Stimulated activated CD4-positive, alpha-beta T cell treated with anti-CD3 and anti-CD28 coated beads, TNF-alpha, amount 100 ng/mL, for 1 hour (primary cell): ENCODE measurements at places on chromosomes 11 and 22.

DNA sequence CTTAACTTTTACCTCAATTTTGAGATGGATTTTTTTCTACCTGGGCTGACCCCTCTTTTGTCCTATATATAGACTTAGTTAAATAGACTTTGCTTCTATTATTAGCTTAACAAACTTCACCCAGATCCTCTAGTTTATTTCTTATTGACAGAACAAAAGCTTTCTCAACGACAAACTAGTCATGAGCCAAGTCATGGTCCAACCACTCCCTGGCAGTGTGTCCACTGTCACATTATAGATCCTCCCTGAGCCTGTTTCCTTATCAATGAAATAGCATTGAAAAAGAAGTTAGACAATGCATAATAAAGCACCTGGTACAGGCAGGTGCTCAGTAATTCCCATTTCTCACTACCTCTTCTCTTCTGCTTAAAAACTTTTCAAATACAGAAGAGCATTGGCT is 155.1 kb downstream of the SPON1 start:
- no peak for DNase-seq

GRCh38 chr11:133659538-133660201 is 127.4 kb upstream of the OPCML start:
- no peak for DNase-seq

GRCh38 chr11:71176812-71177211 is 75.6 kb downstream of the SHANK2 start:
- no peak for DNase-seq

GRCh38 chr11:116281173-116282160 is 491.3 kb downstream of the BUD13 start:
- no peak for DNase-seq

GRCh38 chr11:26741036-26741435 is 19.2 kb upstream of the SLC5A12 start:
- no peak for DNase-seq

GRCh38 chr11:503179-503981 is 3.7 kb downstream of the RNH1 start:
- DNase-seq, result no peak

- DNase-seq, result no peak
Observed at GRCh38 chr11:57639321-57640067, 10.2 kb downstream of the YPEL4 start.

DNA sequence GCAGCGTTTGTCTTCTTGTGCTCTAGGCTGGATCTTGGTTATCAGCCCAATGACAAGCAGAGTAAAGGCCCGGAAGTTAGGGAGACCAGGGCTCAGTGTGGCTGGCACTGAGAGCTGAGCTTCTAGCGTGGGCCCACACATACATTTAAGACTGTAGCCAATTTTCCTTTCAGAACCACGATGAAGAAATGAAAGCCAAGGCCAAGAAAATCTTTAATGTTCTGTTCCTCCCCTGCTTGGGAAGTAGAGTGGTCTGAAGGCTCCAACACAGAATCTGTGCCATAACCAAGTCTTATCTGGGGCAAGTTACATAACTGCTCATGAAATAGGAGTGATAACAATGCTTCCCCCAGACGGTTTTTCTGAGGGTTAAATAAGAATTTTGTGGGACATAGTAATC is 4.7 kb upstream of the ST3GAL4 start:
- no peak for DNase-seq

DNA sequence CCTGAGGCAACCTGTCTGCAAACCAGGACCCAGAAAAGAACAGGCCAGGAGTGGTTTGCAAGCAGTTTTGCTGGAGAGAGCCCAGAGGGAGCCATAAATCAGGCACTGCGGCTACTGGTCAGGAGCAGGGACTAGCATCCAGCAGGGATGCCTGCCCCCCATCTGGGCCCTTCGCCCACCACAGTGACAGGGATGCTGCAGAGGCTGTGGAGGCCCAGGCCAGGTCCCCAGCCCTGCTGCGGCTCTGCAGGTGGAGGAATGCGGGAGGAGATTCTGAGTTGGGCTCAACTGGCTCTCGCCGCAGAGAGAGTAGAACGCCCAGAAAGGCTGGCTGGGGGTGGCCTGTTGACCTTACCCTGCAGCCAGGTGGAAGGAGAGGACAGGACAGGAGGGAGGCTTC is 16.4 kb upstream of the NEFH start:
- no peak for DNase-seq

DNA sequence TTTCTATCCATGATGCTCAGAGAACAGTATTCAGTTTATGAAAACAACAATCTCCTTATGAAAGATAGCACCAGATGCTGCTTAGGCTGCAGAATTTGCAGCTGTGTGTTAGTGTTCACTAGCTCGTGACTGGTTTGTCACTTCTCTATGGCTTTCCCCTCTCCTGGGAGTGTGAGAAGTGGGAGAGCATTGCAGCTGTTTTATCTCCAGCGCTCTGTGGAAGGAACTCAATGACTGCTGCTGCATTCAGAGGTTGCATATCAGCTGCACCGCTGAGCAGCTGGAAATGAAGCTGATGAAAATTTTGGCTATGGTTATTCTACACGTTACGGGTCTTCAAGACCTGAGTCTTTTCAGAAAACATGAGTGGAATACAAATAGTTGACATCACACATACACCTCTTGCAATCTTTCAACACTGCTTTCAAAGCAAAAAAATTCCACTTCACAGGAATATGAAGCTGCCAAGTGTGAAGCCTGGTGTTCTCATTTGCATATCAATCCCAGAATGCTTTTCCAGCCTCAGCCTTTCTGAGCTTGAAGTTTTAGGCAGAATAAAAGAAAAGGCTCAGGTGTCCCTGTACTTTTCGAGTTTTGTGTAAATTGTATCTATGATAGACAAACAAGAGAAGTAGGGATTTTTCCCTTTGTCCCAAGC is 149.3 kb upstream of the DDI1 start:
- DNase-seq, result no peak

DNA sequence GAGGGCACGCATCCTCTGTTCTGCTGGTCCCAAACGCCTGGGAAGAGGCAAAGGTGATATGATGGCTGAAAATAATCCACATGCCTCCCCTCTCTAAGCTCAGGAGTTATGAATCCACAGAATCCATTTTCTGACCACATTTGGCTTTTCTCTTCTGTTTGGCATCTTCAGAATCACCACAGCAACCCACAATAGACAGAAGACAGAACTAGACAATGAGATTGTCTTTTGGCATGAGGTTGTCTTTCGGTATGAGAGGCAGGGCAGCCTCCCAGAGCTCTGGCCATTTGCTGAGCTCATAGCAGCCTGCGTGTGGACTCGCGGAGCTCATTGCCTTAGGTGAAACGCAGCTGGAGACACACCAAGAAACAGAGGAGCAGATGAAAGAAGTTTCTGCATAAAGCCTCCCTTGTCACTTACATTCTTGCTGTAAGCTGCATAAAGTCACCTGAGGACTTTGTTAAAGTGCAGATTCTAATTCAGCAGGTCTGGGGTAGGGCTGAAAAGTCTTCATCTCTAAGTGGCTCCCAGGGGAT is 868.0 kb downstream of the NTM start:
- DNase-seq, result no peak

- DNase-seq, result no peak
Observed at GRCh38 chr22:43094085-43094484, 4.9 kb upstream of the TTLL1 start.

GRCh38 chr11:64357446-64357845 is 1.5 kb upstream of the RPS6KA4 start:
- no peak for DNase-seq

DNA sequence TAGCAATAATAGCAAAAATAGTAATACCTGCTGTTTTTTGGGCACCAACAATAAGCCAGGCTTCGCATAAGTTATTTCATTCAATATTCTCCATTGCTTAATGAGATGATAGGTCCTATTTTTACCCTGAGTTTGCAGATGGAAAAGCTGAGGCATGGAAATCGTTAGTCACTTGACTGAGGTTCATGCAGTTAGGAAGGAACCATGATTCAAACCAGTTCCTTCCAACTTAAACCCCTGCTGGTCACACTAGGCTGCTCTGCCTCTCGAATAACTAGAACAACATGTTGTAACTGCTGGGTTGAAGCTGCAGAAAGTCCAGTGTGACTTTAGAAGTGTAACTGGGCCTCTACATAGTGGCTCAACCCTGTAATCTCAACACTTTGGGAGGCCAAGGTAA is 69.3 kb downstream of the SEZ6L start:
- no peak for DNase-seq

GRCh38 chr22:19107730-19108074 is 14.5 kb downstream of the DGCR2 start:
- DNase-seq, result no peak

DNA sequence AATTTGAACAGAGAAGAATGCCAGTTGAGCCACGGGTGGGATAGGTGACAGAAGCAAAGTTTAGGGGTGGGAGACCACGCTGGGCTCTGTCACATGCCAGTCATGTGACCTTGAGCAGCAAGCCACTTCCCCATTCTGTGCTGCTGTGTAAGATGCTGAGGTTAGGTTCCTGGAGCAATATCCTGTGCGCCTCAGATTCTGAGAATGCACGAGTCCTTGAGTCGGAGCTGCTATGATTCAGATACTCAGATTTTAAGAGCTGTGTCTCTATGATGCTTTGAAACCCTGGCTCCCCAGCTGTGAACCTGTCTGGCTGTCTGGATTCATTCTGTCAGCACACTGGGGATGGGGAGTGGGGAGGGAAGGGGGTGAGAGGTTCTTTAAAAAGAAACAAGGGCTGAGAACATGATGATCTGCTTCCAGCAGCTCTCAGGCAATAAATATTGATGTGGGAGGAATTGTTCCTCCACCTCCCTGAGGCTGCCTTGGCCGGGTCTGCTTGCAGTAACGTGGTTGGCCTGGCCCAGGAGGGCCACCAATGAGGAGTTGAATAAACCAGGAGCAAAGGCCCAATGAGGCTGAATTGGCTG is 24.0 kb downstream of the SLCO2B1 start:
- DNase-seq, result no peak

DNA sequence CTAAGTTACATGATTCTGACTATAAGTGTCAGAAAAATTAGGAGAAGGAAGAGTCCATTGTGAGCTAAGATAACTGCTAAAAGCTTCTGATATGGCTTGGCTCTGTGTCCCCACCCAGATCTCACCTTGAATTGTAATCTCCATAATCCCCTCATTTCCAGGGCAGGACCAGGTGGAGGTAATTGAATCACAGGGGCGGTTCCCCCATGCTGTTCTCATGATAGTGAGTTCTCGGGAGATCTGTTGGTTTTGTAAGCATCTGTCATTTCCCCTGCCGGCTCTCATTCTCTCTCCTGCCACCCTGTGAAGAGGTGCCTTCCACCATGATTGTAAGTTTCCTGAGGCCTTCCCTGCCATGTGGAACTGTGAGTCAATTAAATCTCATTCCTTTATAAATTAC is 230.2 kb downstream of the OPCML start:
- no peak for DNase-seq

GRCh38 chr22:19723983-19724827 is 866 bp downstream of the GP1BB start:
- no peak for DNase-seq

DNA sequence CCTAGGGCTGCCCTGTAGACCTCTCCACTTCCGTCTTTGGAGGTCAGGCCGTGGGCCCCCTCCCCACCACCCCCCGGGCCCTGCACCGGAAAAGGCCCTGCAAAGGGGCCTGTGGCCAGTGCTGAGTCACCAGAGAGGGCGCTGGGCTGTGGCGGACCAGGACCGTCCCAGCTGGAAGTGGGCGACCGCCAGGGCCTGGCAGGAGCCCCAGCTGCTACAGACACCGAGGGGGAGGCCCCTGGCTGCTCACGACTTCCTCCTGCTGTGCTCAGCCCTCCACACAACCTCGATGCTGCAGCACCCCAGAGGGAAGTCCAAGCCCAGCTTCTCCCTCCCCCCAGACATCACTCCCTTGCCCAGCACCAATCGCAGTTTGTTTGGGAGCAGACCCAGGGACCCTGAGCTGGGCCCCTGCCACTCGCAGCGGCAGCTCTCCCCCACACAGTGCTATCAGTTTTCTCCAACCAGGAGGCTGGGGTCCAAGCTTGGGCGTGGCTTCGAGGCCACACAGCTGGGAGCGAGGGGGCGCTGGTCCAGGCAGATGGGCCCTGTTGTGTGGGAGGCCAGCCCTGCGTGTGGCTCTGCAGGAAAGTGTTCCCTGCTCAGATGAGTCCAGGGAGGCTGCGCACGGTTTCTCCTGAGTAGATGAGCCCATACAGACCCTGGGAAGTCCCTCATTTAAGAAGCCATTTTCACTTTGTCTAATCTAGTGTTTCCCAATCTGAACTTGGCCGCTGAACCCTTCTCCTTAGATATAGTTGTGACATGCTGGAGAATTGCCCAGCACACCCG is 5.6 kb upstream of the SH3BP1 start:
- no peak for DNase-seq

GRCh38 chr22:29301716-29302401 is 4.6 kb upstream of the GAS2L1 start:
- DNase-seq, result no peak

GRCh38 chr11:61364012-61364675 is 2.0 kb downstream of the TMEM138 start:
- DNase-seq, result no peak

- no peak for DNase-seq
Observed at GRCh38 chr11:82682003-82682751, 51.5 kb downstream of the FAM181B start.

GRCh38 chr22:45077286-45077685 is 67.5 kb upstream of the PHF21B start:
- no peak for DNase-seq

GRCh38 chr11:103228807-103229206 is 119.6 kb downstream of the DYNC2H1 start:
- no peak for DNase-seq

DNA sequence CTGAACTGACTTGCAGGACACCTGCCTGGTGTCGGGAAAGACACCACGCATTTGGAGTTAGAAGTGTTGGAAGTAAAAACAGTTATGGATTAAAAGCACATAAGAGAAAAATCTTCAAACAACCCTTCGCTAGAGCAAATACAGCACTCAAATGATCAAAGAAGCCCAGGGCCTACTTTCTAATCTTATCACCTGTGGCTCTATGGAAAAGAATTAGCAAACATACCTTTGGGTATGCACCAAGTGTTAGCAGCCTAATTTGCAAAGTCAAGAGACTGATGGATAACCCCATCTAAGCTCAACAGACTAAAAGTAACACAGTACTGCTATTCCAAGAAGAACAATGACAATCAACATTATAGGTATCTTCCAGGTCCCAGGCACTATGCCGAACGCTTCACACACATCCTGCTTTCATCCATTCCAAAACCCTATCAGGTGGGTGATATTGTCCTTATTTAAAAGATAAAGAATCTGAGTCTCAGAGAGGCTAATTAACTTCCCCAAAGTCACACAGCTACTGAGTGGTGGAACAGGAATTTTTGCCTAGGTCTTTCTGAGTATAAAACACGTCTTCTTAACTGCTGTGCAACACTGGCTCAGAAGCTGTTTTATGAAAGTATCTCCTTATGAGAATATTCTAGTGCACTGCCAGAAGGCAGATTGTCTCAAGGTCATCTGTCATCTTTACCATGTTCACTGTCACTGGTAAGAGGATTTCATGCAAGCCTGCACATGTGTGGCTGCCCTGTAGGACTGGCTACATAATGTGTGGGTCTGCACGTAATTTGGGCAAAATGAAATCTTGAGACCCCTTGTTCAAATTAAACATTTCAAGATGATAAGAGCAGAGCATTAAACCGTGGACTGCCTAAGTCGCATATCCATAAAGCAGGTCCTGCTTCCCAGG is 16.4 kb downstream of the SLC1A2 start:
- no peak for DNase-seq
